ENCODE measurements at places on chromosomes 16 and 17. TPM values are rescaled to one million over a fixed set of nuclear protein-coding genes. Genes with fewer than 3 reads are reported as not detected.
A peak's percentile ranks its signal among the peaks of the same experiment; 100 is the strongest.

GRCh38 chr17:41529491-41529915 lies 1.4 kb upstream of the KRT19 start:
- H3K4me1 ChIP-seq, result no peaks in the 10 kb centered on the region
- H3K27ac ChIP-seq, result peak overlapping the region; percentile 74
- DNase-seq, result no peak
- H3K27me3 ChIP-seq, result peaks cover 49% of the 10 kb centered on the region
- H3K4me3 ChIP-seq, result no peak overlapping the region

GRCh38 chr17:57121308-57122042 lies 36.4 kb downstream of the AKAP1 start:
- no peak for DNase-seq
- peaks cover 20% of the 10 kb centered on the region for H3K36me3 ChIP-seq
- no peak overlapping the region for H3K4me3 ChIP-seq
- H3K27ac ChIP-seq, result no peak overlapping the region
- H3K4me1 ChIP-seq, result peaks cover 7% of the 10 kb centered on the region

GRCh38 chr16:86100205-86101136 lies 201.5 kb downstream of the IRF8 start:
- H3K27ac ChIP-seq, result no peak overlapping the region
- peaks cover 14% of the 10 kb centered on the region for H3K27me3 ChIP-seq
- no peak overlapping the region for H3K4me3 ChIP-seq
- no peaks in the 10 kb centered on the region for H3K36me3 ChIP-seq
- no peaks in the 10 kb centered on the region for H3K4me1 ChIP-seq

DNA sequence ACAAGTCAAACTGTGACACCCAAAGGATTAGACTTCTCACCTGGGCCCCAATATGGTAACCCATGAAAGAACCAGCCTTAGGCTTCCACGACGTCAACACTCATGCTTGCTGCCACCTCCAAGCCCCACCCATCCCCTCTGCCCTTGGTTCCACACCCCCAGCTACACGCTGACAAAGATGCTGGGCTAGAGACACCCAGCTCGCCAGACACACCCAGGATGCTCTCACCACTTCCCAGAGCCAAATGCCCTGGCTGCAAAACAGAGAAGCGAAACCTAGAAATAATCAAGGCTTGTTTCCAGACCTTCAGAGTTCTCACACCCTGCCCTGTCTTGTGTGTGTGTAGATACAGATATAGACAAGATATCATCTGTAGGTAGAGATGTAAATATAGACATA lies 26.0 kb upstream of the ADCY9 start:
- no peak for DNase-seq
- H3K27me3 ChIP-seq, result no peaks in the 10 kb centered on the region
- H3K4me1 ChIP-seq, result no peaks in the 10 kb centered on the region
- no peak overlapping the region for H3K27ac ChIP-seq
- no peak overlapping the region for H3K4me3 ChIP-seq

DNA sequence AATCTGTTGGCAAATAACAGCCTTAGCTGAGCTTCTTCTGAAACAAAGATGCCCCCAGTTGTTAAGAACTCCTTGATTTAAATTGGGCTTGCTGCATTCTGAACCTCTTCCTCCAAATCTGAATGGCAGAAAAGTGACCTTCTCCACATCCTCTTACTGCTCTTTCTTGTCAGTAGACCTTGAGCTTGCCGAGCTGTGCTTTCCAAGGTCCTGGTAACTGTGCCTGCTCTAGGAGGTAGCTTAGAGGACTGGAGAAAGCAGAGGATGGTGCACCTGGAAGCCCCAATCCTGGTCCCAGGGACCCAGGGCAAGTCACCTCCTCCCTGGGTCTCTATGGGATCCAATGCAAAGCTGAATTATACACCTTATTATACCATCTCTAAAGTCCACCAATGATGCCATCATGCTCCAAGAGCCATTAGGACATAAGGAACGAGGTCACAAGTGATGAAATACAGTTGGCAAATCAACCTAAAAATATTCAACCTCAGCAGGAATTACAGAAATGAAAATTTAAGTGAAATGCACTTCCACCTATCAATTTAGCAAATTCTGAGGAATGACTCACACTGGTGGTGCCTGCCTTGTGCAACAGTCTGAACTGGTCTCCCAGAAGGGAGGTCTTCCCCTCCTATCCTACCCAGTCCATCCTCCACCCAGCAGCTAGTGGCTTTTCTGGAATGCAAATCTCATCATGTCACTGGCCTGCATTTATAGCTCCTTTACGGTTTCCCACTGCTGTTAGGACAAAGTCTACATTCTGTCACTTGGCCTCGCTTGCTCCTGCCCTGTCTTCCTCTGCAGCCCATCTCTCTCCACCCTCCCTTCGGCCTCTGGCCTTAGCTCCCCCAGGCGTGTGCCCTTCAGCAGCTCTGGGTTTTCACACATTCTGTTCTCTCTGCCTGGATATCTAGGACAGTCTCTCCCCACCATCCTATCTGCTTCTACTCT lies 36.6 kb downstream of the TOM1L2 start:
- no peaks in the 10 kb centered on the region for H3K27me3 ChIP-seq
- peaks cover 67% of the 10 kb centered on the region for H3K4me1 ChIP-seq
- no peaks in the 10 kb centered on the region for H3K36me3 ChIP-seq
- DNase-seq, result peak; percentile 53

DNA sequence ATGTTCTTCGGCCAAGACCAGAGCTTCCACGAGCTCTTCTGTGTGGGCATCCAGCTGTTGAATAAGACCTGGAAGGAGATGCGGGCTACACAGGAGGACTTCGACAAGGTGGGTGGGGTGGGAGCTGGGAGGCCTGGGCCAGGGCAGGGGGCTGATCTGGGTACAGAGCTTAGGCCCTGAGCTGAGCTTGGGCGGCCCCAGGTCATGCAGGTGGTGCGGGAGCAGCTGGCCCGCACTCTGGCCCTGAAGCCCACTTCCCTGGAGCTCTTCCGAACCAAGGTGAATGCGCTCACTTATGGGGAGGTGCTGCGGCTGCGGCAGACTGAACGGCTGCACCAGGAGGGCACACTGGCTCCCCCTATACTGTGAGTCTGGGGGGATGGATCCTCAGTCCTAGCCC lies 3.5 kb downstream of the ELMO3 start:
- no peak overlapping the region for H3K4me3 ChIP-seq
- no peaks in the 10 kb centered on the region for H3K27me3 ChIP-seq
- H3K36me3 ChIP-seq, result peaks cover 4% of the 10 kb centered on the region

Gene STH
- not detected for total RNA-seq

DNA sequence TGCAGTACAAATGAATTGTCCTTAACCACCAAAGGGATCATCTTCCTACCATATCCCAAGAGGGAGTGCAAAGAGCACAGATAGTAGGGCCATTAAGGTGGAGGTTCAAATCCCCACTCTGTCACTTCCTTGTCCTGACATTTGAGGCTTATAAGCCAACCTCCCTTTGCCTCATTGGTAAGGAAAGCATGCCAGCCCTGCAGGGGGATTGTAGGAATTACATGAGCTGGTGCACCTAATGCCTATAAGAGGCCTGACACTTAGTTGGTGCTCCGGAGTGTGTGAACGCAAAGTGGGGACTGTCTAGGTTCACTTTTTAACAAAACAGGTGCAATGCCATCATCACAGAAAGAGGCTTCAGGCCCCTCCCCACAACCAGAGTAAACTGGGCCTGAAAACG lies 374.4 kb downstream of the SNX29 start:
- no peaks in the 10 kb centered on the region for H3K27me3 ChIP-seq
- H3K4me3 ChIP-seq, result no peak overlapping the region
- no peaks in the 10 kb centered on the region for H3K36me3 ChIP-seq
- DNase-seq, result no peak
- H3K27ac ChIP-seq, result no peak overlapping the region

DNA sequence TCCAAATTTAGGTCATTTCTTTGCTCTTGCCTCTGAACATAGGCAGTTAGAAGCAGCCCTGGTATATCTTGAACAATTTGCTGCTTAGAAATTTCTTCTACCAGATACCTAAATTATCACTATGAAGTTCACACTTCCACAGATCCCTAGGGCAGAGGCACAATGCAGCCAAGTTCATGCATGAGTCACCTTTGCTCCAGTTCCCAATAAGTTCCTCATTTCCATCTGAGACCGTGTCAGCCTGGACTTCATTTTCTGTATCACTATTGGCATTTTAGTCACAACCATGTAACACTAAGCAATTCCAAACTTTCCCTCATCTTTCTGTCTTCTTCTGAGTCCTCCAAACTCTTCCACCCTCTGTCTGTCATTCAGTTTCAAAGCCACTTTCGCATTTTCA lies 45.0 kb downstream of the KCNJ16 start:
- peaks cover 10% of the 10 kb centered on the region for H3K4me1 ChIP-seq
- no peaks in the 10 kb centered on the region for H3K36me3 ChIP-seq
- DNase-seq, result no peak
- H3K27me3 ChIP-seq, result no peaks in the 10 kb centered on the region
- H3K4me3 ChIP-seq, result no peak overlapping the region
- H3K27ac ChIP-seq, result no peak overlapping the region

Gene CTRB2
- total RNA-seq, result 45.0 TPM

DNA sequence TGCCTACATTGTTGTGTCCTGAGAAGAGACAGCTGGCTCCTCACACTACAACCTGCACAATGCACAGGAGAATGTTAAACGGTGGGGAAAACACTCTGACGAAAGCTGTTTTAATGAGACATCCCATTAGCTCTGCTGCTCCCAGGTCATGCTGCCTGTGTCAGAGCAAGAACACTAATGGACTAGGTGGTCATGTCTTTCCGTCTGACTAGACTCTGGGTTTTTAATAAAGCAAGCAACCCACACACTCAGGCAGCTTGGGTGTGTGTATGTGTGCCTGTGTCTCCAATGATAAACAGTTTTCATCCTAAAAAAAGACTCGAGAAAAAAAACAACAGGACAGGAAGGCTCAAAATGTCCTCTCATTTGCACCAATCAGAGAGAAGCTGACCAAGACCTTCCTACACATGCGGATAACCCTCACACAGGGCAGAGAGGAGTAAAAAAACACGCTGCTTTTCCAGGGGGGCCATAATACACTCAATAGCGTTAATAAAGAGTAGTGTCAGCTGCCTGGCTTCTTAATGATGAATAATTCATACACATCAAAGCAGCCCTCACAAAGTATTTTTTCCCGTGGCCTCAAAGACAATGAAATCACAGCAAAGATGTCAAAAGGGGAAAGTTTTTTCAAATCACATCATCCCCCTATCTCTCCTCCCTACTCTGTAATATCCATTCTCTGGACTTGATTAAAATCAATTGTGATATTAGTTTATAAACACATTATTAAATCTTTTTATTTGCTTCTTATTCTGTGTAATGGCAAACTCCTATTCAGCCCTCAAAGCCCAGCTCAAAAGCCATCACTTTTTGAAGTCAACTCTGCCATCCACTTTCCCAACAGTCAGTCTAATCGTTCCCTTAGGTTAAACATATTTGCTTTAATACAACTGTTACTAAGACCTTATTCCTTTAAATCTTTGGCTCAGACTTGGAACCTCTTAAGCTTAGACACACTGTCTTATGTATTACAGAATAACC lies 244.2 kb upstream of the CDH11 start:
- no peaks in the 10 kb centered on the region for H3K4me1 ChIP-seq
- no peaks in the 10 kb centered on the region for H3K36me3 ChIP-seq
- no peak overlapping the region for H3K4me3 ChIP-seq
- no peaks in the 10 kb centered on the region for H3K27me3 ChIP-seq
- H3K27ac ChIP-seq, result no peak overlapping the region

DNA sequence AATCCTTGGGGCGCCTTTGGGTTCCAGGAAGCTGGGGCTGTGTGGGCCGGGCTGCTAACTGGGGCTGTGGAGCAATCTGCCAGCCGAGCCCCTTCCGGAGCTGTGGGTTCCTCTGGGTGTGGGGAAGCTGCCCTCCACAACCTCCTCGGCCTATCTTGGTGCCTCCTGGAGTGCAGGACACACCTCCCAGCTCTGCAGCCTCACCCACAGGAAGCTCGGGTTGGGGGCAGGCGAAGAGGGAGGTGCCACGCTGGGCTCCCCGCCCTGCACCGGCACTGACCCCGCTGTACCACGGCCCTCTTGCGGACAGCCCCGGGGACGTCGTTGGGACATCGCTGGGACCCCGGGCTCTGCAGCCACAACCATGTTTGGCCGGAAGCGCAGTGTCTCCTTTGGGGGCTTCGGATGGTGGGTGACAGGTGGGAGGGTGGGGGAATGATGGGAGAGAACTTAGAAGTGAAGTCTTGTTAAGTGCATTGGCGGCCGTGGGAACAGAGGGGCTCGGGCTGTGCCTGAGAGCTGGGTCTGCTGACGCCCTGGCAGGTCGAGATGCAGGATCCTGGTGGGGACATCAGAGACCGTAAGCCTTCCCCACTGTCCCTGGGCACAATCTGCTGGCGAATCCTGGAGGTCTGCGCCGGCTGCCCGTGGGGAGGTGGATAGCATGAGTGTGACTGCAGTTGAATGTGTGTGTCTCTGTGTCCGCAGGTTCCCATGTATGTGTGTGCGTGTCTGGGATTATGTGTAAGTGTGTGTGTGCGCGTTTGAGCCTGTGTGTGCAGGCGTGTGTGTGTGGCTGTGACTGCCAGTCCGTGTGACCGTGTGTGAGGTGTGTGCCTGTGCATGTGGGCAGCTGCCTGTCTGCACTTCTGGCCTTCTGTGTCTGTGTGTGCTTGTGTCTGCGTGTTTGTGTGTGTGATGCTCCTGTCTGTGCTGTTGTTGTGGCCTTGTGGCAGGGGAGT lies at the start of gene RAP1GAP2:
TSS of gene RAP1GAP2 (plus strand) at position 275 of the 962 bp plus-strand sequence. CDS start at position 365, 90 bp downstream.
- H3K36me3 ChIP-seq, result no peaks in the 10 kb centered on the region
- no peak within 1 kb of the TSS for H3K4me3 ChIP-seq
- peaks cover 26% of the 10 kb centered on the region for H3K27me3 ChIP-seq
- peak; percentile 34 for DNase-seq
- no peak within 1 kb of the TSS for H3K27ac ChIP-seq

GRCh38 chr17:5364156-5364555 lies 55.3 kb downstream of the NUP88 start:
- DNase-seq, result no peak
- no peaks in the 10 kb centered on the region for H3K27me3 ChIP-seq
- H3K4me3 ChIP-seq, result no peak overlapping the region
- no peaks in the 10 kb centered on the region for H3K4me1 ChIP-seq

Gene KRT20
- total RNA-seq, result not detected

DNA sequence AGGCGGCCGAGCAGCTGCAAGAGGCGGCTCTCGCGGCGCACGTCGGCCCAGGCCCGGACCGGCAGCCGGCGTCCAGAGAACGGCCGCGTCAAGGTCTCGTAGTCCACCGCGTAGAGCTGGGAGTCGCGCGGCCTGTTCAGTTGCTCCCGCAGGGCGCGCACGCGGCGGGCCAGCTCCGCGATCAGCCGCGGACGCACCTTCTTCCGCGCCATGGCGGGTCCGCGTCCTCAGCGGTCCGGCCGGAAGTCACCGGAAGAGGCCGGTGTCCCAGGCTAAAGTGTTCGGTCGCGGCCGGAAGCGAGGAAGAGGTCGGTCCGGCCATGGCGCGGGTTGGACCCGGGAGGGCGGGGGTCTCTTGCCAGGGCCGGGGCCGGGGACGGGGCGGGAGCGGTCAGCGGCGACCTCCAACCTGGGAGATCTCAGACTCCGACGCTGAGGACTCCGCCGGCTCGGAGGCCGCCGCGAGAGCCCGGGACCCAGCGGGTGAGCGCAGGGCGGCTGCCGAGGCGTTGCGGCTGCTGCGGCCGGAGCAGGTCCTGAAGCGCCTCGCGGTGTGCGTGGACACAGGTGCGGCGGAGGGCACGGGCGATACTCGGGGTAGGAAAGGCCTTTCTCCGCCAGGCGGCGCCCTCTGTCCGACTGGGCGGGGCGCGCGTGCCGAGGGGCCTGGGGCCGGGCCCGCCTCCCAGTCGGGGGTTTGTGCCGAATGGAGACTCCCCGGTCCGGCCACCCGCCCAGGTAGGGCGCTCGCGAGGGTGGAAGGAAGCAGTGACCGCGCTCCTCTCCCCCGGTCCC lies at the start of gene MRPS34:
TSS of gene MRPS34 (minus strand) at position 227 of the 795 bp plus-strand sequence. CDS start at position 212, 15 bp downstream.
- peak within 1 kb of the TSS; percentile 74 for H3K4me3 ChIP-seq
- peaks cover 33% of the 10 kb centered on the region for H3K4me1 ChIP-seq
- H3K27me3 ChIP-seq, result no peaks in the 10 kb centered on the region
- no peaks in the 10 kb centered on the region for H3K36me3 ChIP-seq
